ENCODE measurements at places on chromosomes 7 and 10.

DNA sequence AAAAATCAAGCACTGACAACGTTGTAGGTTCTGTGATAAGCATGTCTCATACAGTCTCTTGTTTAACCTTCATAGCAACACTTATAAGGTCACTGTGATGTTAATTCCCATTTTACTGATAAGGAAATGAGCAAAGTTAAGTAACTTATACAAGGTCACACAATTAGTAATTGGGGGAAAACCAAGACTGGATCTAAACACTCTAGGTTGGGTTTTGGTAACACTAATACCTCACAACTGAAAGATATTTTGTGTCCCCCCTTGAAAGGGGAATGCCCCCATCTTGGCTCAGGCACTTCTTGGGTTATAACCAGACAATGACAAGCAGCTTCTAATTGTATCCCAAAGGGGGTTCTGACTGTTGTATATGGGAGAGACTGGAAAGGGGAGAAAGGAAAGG, 36.0 kb upstream of the ABCB4 start:
- no peak for DNase-seq

- no peak for DNase-seq
Measured at GRCh38 chr7:78406531-78406930, 608.0 kb downstream of the PHTF2 start.

DNA sequence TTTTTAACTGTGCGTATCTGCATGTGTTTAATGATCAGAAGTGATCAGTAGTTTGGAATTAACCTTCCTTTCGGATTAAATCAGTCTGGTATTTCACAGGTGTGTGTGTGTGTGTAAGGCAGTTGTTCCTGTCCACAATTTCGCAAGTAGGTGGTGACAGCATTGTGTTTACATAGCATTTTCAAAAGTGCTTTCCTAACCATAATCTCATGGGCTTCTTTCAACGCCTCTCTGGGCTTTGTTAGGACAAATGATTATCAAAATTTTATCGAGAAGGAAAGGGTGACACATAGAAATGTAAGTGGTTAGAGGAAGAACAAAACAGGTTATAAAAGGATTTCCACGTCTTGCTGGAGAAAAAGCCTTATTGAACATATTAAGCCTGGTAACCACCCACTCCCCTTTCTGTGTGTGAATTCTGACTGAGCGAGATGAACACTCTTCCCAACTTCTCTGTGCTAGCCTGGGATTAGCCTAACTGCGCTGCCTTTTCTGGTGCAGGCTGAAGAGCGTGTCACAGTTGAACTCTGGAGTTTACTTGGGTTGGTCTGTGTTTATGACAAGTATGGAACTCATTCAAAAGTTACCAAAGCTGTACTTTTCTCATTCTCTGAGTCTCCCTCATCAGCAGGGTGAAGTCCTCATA, 292.3 kb upstream of the PITRM1 start:
- no peak for DNase-seq

DNA sequence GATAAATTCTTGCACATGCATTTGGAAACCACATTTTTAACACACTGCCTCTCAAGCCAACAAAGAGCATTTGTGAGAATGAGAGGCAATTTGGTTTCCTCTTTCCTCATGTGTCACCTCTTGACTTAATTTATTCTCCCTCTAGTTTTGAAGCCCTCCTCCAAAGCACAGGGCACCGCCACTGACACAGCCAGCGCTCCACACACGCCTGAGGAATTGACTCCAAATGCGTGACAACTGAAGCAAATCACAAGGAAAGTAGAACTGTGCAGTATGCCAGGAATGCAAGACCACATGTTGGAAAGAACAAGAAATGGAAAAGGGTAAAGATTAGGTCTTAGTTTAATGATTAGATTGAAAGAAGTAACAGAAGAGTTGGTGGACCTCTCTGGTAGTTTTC, 173.3 kb downstream of the LSM5 start:
- DNase-seq: no peak

GRCh38 chr10:114634609-114634979, 23.5 kb downstream of the ABLIM1 start:
- DNase-seq: peak; percentile 6

DNA sequence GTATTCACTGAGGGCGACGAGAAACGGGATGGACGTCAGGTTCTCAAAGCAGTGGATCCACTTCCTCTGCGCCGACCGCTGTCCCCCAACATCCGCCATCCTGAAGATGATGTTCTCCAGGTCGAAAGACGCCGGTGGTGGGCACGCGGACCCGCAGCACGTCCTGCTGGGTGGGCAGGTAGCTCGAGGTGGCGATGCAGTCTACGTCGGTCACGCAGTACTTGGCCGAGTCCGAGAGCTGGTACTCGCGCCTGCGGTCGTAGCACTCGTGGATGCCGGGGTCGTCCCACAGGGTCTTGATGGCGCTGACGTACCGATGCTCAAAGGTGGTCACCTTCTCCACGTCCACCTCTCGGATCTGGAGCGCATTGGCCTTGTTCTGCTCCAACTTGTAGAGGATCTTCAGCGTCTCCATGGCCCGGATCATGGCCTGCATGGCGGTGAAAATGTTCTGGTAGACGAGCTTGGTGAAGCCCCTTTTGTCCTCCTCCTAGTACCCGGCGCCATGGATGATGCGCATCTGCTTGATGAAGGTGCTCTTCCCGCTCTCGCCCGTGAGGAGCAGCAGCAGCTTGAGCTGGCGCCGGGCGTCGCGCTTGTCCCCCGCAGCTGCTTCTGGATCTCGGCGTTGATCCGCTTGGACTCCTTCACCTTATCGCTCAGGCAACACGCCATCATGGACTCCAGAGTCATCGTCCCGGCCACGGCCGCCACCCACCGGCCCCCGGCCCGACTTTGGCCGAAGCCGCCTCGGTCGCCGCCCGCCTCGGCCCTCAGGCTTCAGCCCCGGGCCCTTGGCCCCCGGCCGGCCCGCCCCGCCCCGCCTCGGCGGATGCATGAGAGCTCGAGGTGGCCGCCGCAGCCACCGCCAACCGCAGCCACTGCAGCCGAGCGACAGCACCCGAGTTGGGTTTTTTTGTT, 122.9 kb upstream of the KCTD7 start:
- DNase-seq: no peak

GRCh38 chr7:37817996-37818720, 30.2 kb upstream of the NME8 start:
- no peak for DNase-seq

DNA sequence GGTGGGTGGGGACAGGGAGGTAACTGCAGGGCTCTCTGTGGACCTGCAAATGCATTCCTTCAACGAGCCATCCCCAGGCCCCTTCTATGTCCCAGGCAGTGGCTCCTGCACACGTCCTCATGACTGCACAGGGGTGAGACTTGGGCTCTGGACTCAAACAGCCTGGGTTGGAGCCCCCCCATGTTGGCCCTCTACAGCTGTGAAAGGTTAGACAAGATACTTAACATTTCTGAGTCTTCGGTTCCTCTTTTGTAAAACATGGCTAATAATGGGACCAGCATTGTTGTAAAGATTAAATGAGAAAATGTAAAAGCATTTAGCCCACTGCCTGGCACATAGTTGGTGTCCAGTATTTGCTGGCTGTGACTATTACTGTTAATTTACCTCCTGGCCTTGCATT, 41.8 kb downstream of the CHST3 start:
- DNase-seq: no peak

GRCh38 chr10:49394933-49395740, 752 bp downstream of the DRGX start:
- DNase-seq: no peak
